ENCODE measurements at places on chromosomes 1 and 21.

- DNase-seq: no peak
These were observed 27.7 kb downstream of the RPL5 start for GRCh38 chr1:92859400-92860039.

- DNase-seq: no peak
These were observed 132.5 kb upstream of the KAZN start for GRCh38 chr1:14466006-14466405.

DNA sequence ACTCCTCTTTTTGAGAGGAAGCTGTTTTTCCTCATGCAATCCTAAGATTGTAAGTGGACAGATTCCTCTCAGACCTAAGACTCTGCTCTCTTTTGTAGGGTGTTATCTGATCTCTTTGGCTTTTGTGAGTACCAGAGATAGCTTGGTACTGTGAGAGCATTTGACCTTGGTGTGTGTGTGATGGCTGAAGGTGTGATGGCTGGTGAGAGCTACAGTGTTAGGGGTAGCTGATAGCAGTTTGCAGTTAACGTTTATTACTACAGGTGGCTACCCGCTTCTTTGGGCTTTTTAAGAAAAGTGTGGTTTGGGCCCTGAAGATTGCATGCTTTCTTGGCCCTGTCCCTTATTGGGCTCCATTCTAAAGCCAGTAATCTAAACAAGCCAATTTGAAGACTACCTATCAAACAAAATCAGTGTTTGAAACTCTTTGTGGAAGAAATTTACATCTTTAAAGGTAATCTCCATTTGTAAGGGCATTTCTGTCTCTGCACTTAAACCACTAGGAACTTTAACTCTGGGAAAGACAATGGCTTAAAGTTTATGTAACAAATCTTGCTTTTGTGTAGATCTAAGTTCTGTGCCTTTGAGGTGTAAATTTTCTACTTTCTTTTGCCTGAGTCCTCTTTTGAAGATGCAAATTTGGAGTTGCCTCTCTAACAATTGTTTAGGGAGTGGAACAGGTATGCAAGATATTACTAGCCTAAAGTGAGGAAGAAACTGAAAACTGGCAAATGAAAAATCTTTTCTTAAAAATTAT is 85.3 kb upstream of the SERBP1 start:
- no peak for DNase-seq

DNA sequence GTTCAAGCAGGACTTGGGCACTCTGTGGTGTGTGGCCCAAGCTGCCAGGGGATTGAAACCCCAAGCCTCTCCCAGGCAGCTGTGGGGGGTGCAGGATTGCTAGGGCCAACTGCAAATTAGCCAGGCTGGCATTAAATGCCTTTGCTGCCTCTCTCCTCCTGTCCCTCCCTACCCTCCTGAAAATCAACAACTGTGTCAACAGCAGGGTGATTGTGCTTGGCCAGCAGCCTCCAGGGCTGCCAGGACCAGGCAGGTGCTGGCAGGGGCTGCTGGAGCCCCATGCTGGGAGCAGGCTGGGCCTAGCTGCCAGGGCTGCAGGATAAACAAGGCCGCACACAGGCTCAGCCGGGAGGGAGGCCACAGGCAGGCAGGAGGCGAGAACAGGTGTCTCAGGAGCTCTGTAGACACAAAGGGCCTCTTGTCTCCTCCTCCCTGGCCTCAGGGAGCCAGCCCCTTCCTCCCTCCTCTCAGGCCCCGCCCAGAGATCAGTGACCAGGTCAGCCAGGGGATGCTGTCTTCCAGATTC is 11.4 kb downstream of the SOX13 start:
- DNase-seq: no peak

DNA sequence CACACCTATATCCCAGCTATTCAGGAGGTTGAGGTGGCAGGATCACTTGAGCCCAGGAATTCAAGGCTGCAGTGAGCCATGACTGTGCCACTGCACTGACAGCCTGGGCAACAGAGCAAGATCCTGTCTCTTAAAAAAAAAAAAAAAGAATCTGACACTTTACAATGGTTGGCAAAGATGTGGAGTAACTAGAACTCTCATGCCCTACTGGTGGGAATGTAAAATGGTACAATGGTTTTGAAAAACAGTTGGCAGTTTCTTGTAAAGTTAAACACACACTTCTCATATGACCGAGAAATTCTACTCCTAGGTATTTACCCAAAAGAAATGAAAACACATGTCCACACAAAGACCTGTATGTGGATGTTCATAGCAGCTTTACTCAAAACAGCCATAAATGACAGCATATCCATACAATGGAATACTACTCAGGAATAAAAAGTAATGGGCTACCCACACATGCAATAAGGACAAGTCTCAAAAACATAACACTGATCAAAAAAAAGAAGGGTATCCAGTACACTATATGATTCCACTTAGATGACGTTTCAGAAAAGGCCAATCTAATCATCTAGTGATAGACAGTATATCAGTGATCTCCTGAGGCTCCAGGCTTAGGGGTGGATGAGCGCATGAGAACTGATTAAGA is 58.1 kb downstream of the HLCS start:
- DNase-seq: no peak

DNA sequence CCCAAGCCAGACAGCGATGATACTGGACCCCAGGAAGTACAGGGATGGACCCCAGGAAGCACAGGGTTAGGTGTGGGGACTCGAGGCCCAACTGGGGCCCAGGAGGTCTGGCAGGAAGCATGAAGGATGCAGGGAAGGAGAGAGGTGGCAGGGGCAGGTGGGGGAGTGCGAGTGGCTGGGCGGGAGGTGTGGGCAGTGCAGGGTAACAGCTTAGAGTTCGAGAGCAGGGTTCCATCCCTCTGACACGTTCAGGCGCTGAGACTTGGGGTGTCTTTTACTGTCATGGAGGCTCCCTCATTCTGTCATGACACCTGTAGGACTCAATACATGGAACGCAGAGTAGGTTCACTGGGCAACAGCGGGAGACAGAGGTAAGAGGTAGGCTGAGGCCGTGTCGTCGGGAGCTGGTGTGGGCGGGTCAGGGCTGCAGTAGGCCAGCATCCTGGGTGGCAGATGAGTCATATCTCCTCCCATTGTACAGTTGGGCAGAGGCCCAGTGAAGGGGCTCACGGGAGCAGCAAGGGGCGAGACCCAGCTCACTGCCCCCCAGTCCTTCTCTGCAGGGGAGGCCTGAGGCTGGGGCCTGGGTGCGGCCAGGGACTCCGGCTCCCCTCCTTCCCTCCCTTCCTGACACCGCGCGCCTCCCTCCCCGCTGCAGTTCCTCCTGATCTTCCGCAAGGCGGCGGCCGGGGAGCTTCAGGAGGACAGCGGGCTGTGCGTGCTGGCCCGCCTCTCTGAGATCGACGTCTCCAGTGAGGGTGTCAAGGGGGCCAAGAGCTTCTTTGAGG is 11.6 kb upstream of the CTRC start:
- DNase-seq: no peak

- no peak for DNase-seq
These were observed 19.9 kb downstream of the ERO1B start for GRCh38 chr1:236261898-236262297.

Data from stimulated activated CD8-positive, alpha-beta memory T cell treated with anti-CD3 and anti-CD28 coated beads, Interleukin-4, amount 100 ng/mL, for 4 hours (primary cell).